NCI-H2081 treated with DMSO at 0.1 percent for 48 hours (cell line): ENCODE measurements at places on chromosomes 16 and 17.

DNA sequence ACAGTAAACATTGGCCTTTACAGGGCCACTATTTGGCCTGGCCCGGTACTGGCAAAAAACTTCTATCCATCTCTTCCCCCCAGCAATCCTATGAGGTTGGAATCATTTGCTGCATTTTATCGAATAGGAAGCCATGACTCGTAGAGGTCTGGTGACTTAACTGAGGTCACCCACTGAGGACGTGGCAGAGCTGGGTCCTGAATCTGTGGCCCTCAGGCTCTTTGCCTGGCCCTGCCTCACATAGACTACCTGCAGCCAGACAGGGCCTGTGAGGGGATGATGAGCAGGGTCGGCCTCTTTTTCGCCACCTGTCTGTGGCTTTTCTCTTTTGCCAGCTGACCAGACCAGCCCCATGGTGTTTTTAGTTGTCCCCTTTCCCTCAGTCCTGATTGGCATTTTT lies 1.9 kb downstream of the PPP4C start:
- DNase-seq, result no peak

DNA sequence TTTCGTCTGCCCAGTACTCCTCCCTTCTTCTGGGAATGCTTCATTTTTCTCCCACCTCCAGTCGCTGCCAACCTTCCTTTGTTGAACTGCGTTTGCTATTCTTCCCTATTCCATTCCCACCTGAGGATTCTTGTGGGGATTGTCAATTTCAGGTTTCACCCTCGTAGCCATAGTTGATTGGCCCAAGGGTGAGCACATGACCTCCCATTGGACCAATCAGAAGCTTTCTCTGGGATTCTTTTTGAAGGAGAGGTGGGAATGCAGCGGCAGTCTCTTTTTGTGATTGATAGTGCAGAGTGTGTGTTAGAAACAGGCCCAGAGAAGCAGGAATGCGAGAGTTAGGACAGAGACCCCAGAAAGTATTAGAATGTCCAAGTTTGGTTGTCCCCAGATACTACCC lies 49.1 kb upstream of the GPRC5B start:
- DNase-seq, result no peak

GRCh38 chr17:44959821-44960531 lies 8.1 kb downstream of the C1QL1 start:
- DNase-seq, result no peak

GRCh38 chr17:72602517-72603419 lies 481.9 kb downstream of the SOX9 start:
- no peak for DNase-seq

GRCh38 chr16:2925951-2926649 lies 14.4 kb downstream of the FLYWCH1 start:
- no peak for DNase-seq
